ENCODE measurements at places on chromosomes 3 and 15. TPM values are rescaled to one million over a fixed set of nuclear protein-coding genes. Genes with fewer than 3 reads are reported as not detected.
A peak's percentile ranks its signal among the peaks of the same experiment; 100 is the strongest.

EIF5A2 gene
- 9.9 TPM for total RNA-seq

DNA sequence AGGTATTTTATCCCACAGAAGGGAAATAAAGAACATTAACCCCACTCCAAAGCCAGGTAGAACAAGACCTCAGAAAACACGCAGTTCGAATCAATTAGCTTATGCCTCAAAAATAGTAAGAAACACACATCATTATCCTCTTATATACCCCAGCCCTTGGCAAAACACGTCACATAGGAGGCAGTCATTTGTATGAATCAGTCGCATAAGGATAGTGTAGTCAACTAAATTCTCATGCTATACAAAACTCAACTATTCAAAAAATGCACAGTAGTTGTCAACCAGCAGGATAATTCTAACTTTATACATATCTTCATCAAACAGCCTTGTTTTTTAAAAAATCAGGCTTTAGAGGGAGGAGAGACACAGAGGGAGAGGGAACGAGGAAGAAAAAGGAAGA lies 298.4 kb downstream of the FOXP1 start:
- DNase-seq = no peak

C3orf52 gene
- total RNA-seq = 5.1 TPM

GRCh38 chr15:62060896-62061280 lies 641 bp upstream of the VPS13C start:
- no peak for DNase-seq

DNA sequence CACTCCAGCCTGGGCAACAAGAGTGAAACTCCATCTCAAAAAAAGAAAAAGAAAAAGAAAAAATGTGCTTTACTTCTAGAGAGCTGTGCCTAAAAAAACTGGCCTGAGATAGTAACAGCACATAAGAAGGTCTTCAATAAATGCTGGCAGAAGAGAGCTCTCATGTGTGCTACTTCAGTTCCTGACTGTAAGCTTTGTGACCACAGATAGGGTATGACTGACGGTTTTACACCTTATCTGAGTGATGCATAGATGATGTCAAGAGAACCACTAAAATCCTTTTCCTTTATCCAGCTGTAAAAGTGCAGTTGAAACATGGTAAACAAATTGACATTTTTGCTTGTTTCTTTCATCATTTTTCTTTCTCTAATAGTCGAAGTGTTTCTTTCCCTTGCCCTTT lies 127.9 kb downstream of the C3orf70 start:
- DNase-seq = no peak

- DNase-seq = no peak
Observed at GRCh38 chr3:30948426-30948825, 54.0 kb upstream of the GADL1 start.

DNA sequence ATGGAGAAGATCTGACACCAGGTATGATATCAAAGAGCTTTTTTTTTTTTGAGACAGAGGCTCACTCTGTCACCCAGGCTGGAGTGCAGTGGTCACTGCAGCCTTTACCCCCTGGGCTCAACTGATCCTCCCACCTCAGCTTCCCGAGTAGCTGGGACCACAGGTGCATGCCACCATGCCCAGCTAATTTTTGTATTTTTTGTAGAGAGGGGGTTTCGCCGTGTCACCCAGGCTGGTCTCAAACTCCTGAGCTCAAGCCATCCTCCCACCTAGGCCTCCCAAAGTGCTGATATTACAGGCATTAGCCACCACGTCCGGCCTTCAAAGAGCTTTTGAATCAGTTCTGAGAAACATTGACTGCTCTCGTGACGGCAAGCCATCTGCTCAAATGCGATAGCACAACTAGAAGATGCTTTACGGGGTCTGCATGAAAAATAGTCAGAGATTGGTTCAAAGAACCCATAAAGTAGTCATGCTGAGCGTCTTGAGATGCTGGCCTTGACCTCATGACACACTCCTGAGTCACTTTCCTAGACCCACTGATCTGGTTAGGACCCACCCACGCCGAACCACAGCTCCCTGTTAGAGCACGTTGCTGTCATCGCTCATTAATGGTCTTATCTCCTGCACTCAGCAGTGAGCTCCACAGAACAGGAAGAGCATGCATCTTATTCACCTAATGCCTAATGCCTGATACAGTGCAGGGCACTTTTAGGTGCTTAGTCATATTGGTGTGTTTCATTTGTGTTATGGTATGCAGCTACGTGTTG lies 57.0 kb upstream of the NR2F2 start:
- DNase-seq = no peak

GRCh38 chr15:39312984-39313383 lies 267.9 kb upstream of the THBS1 start:
- DNase-seq = no peak

SNTN gene
- not detected for total RNA-seq

GRCh38 chr15:22995795-22996194 lies 15.6 kb upstream of the CYFIP1 start:
- no peak for DNase-seq

ACSBG1 gene
- total RNA-seq = not detected

C3orf49 gene
- total RNA-seq = not detected

DNA sequence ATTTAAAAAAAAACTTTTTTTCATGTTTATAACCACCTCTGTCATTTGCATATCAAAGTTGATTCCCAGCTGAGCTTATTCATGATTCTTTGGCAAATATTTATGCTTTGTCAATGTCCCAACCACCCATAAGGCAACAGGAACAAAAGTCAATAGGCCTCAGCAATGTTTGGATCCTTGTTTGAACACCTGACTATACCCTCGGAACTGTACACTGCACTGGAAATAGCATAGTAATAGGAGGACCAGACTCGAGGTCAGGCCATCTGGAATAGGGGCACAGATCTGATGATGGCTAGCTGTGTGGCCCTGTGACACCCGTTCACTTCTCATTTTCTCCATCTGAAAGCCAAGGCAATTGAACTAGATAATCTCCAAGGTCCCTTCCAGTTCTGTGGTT lies 301.7 kb upstream of the ATP11B start:
- no peak for DNase-seq

- DNase-seq = no peak
Observed at GRCh38 chr3:99648101-99648500, 9.7 kb downstream of the COL8A1 start.

ANKUB1 gene
- total RNA-seq = not detected

DNA sequence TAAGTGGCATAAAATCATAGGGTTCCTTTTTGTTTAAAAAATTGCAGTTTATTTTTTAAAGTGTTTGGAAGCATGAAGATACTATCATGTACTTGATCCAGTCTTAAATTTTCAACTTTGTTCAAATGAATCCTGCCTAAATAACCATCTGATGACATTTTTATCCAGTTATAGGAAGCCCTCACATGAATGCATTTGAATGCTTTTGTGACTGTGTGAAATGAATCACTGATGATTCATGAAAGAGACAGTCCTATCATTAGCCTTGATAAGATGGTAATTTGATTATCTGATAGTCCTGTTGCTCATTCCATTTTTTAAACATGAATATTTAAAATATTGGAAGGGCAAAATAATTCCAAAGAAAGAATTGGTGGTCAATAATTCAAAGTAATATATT lies 401.9 kb upstream of the ROBO2 start:
- no peak for DNase-seq

DNA sequence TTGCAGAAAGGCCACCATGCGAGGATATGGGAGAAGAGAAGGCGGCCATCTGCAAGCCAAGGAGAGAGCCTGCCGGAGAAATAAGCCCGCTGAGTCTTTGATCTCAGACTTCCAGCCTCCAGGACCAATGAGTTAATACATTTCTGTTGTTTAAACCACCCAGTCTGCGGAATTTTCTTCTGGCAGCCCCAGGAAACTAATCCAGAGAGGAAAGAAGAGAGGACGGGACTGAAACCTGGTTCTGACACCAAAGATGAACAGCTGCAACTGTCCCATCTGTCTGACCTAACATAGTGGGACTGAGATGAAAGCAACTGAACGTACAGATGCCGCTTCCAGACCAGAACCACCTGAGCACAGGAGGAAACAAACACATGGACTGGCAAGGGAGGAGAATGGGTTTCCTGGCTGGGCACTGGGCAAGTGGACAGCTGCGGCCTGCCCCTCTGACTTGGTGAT lies 32.3 kb downstream of the VGLL4 start:
- no peak for DNase-seq

- peak; percentile 78 for DNase-seq
Observed at GRCh38 chr15:78203346-78204225, 30.8 kb downstream of the ACSBG1 start.

DNA sequence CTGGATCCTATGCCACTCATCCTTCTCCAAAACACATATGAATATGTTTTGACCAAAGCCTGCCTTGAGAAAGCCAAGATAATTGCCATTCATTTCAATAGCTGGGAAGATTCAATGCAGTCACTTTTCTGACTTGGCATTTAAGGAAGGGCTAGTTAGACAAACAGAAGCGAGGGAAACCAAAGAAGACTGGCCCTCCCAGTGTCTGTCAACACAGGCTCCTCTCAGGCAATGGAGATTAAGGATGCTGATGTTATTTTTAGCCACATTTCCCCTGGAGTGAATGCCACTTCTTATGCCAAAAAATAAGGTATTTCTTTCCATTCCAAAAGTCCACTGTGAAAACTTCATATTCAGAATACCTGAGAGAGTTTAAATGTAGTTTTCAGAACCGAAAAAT lies 101.7 kb downstream of the P3H2 start:
- no peak for DNase-seq

DUOXA2 gene
- total RNA-seq = not detected

MGA gene
- 37.3 TPM for total RNA-seq

SLC49A4 gene
- 9.5 TPM for total RNA-seq

DNA sequence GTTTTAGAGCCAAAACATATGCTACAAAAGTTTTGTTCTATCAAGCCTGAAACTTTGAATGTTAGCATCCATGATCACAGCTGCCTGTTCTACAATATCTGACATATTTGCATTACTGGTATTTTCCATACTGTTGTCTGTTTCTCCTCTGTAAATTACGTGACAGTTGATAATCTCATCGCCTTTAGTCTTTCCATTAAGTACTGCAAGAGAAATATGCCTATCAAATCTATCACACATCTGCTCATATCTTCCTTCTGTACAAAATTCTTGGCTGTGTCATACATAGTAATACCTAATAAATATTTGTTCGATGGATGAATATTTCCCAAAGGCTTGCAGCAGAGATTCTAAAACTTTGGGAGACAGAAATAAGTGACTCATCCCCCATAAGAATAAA lies 717.3 kb downstream of the OTOL1 start:
- no peak for DNase-seq

GRCh38 chr3:56621681-56622080 lies 61.4 kb downstream of the TASOR start:
- no peak for DNase-seq

- DNase-seq = no peak
Observed at GRCh38 chr3:45704301-45704943, 15.2 kb downstream of the SACM1L start.

TCF12 gene
- total RNA-seq = 57.3 TPM

GRCh38 chr3:100537646-100538338 lies 45.4 kb downstream of the TMEM45A start:
- no peak for DNase-seq

DNA sequence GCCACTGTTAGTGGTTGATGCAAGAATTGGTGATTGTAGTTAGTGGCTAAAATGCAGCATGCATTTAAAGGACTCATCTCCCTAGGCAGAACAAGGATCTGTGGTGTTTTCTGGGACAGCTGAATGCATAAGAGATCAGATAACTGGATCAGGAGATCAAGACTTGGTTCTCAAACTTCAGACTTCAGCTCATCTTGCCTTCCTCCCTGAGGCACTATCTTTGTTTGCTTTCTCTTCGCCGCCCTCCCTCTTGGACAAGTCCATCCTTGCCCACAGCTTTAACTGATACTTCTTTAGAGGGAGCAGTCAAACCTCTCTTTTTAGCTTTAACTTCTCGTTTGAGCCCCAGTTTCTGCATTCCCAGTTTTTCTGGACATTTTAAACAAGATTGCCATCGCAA lies 195.4 kb upstream of the TPRG1 start:
- DNase-seq = no peak

GRCh38 chr3:9399746-9400145 lies 2.3 kb downstream of the SETD5 start:
- DNase-seq = peak; percentile 86

IL17RB gene
- total RNA-seq = 0.08 TPM

SRGAP3 gene
- 10.1 TPM for total RNA-seq

GRCh38 chr3:117939425-117940027 lies 1095.1 kb downstream of the IGSF11 start:
- no peak for DNase-seq

WDR93 gene
- not detected for total RNA-seq

NAALADL2 gene
- total RNA-seq = 10.4 TPM

RTP1 gene
- not detected for total RNA-seq

DNA sequence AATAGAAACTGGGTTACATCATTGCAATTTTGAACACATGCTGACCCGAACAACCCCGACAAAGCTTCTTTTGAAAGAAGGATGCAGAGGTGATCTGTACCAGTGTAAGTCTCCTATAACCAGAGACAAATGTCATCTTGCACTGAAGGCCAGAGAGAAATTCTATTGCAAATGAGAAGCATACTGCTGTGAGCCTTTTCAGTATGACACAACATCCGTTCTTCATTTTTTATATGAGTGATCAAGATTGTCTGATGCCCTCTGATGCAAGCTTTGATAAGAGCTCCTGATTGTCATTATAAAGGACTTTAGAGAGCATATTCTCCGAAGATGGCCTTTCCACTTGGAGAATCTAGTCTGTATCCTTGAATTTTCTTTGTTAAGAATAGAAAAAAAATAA lies 36.9 kb downstream of the PCOLCE2 start:
- no peak for DNase-seq

DNA sequence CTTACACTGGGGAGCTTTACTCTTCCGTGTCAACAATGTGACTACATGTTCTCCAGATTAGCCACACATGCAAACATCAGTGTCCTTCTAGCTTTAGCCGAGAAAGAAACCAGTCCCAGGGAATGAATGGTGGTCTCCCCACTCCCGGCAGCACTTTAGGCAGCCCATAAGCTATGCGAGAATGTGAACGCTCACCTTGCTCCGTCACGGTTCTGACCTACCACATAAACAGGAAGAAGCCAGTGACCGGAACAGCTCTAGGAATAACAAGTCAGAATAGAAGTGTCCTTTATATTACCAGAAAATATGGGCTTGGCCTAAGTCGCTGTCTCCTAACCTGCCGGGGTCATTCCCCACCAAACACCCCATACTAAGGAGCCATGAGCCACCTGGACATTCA lies 98.0 kb upstream of the ABHD17C start:
- DNase-seq = peak; percentile 36

PPARG gene
- 7.8 TPM for total RNA-seq

DNA sequence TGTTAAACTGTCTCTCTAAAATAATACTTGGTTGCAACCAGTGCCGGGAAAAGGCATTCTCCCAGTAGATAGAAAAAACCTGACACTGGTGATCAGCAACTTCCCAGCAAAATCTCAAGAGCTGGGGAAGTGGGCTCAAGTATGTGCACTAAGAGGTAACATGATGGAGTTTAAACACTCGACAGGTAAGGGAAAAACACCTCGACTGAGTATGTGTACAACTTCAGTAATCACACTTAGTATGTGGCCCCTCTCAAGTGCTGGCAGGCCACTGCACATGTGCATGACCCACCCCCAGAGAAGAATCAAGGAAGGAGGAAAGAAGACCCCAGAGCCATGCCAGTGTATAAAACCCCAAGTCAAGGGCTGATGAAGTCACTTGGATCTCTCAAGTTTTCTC lies 27.4 kb downstream of the SPESP1 start:
- no peak for DNase-seq

SYNPR gene
- 0.46 TPM for total RNA-seq
